ENCODE measurements at places on chromosomes 7 and 10. TPM values are rescaled to one million over a fixed set of nuclear protein-coding genes. Genes with fewer than 3 reads are reported as not detected.
A peak's percentile ranks its signal among the peaks of the same experiment; 100 is the strongest.

DNA sequence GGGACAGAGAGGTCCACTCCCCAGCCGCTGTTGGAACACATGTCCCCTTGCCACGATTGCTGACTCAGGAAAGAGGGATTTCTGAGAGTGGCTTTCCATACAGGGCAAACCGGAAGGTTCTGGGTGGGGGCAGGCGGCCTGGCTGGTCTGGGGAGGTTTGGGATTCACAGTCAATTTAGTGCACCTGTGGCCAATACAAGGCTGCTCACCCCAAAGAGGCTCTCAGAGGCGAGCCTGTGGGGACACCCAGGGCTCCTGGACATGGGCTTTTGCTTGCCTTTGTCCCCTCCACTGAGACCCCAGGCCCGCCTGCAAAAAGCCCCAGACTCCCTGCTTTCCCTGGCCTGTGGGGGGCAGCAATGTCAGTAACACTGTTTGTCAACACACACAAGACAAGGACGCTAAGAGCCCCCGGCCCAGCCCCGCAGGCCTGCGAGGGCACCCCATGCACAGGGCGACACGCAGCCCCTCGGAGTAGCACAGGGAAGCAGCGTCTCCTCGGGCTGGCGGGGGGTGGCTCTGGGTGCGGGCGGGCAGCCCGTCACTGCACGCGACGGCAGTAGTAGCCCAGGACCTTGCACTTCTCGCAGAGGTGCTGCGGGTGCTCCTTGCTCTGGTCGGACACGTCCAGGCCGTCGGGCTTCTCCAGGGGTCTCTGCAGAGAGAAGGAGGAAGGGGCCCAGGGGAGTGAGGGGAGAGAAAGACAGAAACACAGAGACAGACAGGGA is 38.7 kb downstream of the PPIF start:
- peak; percentile 36 for DNase-seq

DNA sequence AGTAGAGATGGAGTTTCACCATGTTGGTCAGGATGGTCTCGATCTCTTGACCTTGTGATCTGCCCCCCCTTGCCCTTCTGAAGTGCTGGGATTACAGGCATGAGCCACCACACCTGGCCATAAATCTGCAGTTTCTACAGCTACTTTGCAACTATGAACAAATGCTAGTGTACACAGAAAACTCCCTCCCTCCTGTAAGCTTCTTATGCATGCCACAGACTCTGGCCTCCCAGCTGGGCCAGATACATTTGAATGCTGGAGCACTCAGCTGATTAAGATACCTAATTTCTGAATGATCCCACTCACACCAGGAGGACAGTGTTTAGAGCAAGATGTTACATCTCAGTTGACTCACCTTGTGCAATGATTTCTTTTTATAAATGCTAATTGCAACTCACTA is 486.2 kb downstream of the KCNMA1 start:
- DNase-seq: no peak

DNA sequence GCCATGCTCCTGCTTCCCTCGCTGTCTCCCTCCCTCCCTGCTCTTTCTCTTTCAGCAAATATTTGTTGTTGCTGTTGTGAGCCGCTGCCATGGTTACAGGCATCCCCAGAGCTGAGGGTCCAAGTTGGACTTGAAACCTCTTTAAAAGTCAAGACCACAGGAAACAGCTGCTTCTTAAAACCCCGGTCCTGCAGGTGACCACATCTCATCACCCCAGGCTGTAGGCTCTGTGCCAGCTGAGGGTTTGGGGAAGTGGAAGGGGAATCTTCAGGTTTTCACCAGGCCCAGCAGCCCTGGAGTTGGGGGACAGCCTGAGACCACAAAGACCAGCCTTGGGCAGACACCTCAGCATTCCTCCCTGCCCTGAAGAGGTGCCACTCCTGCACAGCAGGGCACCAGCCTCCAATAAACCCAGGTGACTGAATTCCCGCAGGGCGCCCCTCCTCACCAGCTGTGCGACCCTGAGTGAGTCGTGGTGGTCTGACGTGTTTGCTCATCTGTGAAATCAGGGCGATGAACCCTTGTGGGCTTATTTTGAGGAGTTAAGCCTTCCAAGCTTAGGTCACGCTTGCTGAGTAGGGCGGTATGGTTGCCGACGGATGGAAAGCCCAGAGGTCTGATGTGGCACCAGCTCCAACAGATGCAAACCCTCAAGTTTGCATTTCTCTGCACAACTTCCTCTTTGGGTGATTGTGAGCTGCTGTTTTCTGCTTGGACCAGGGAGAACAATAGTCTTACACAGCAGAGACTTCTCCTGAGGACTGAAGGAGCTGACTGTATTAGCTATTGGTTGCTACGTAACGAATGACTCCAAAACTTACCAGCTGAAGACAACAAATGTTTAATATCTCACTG is 24.8 kb downstream of the NPTX2 start:
- DNase-seq: peak; percentile 51

GRCh38 chr7:32072397-32072796 is 2.2 kb upstream of the PDE1C start:
- DNase-seq: no peak

The GPR37 gene
- total RNA-seq: not detected

The RPA3 gene
- total RNA-seq: 21.5 TPM

The PAX4 gene
- 1.3 TPM for total RNA-seq

GRCh38 chr10:132376394-132376851 is 20.6 kb upstream of the PWWP2B start:
- DNase-seq: peak; percentile 20

The CCDC6 gene
- 48.5 TPM for total RNA-seq

DNA sequence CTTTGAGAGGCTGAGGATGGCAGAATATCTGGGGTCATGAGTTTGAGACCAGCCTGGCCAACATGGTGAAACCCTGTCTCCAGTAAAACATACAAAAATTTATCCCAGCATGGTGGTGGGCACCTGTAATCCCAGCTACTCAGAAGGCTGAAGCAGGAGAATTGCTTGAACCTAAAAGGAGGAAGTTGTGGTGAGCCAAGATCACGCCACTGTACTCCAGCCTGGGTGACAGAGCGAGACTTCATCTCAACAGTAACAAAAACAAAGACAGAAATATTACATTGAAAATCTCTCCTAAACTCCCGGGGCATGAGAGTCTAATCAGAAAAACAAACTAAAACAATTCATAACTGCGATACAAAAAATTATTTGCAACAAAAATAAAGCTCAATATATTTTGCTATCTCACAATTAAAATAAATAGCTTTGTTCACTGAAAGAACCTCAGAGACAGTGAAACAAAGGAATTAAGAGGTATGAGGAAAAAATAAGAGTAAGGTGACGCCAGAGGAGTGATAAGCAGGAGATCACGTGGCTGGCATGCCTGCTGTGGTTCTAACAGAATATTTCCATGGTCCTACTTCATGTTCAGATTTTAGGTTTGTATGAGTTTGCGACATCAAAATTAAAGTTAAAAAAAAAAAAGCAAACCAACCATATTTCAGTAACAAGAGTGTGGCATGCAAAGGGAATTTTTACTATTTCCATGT is 527.7 kb upstream of the POM121L12 start:
- no peak for DNase-seq

The MYH16 gene
- total RNA-seq: not detected

DNA sequence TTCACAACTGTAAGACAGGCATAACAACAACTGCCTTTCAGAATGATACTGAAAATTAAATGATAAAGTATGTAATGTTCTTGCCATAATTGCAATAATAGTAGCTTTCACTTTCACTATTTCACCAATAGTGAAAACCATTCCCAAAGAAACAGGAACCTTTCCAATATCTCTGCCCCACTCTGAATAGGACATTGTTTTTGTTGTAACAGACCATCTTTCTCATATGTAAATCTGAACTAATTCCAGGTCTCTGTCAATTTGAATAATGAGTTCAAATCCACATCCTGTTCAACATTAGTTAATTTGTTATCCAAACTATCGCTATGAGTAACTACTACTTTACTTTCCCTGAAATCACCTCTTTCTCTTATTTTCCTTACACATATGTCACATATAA is 148.0 kb downstream of the LRRN3 start:
- no peak for DNase-seq

DNA sequence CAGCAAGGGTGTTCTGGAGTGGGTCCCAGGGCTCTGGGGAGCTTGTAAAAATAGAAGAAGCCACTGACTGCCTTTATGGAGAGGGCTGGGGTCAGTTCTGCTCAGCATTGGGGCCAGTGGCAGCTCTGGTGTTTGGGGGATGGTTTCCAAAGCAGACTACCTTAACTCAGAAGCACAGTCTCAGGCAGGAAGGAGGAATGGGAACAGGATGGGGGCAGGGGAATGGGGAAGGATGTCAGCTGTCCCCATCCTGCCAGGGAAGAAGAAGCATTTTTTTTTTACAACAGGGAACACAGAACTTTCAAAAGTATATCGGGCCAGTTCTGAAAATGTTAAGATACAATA is 28.8 kb downstream of the TSPAN15 start:
- no peak for DNase-seq

- no peak for DNase-seq
These were observed 13.3 kb downstream of the KAT6B start for GRCh38 chr10:74839708-74840107.

- no peak for DNase-seq
These were observed 6.9 kb upstream of the OIT3 start for GRCh38 chr10:72886621-72887020.

The PDZD8 gene
- 64.6 TPM for total RNA-seq

The IQCE gene
- 30.0 TPM for total RNA-seq

GRCh38 chr7:88169717-88170320 is 50.0 kb downstream of the SRI start:
- no peak for DNase-seq

- no peak for DNase-seq
These were observed 50.6 kb upstream of the CYP2C18 start for GRCh38 chr10:94632954-94633353.

DNA sequence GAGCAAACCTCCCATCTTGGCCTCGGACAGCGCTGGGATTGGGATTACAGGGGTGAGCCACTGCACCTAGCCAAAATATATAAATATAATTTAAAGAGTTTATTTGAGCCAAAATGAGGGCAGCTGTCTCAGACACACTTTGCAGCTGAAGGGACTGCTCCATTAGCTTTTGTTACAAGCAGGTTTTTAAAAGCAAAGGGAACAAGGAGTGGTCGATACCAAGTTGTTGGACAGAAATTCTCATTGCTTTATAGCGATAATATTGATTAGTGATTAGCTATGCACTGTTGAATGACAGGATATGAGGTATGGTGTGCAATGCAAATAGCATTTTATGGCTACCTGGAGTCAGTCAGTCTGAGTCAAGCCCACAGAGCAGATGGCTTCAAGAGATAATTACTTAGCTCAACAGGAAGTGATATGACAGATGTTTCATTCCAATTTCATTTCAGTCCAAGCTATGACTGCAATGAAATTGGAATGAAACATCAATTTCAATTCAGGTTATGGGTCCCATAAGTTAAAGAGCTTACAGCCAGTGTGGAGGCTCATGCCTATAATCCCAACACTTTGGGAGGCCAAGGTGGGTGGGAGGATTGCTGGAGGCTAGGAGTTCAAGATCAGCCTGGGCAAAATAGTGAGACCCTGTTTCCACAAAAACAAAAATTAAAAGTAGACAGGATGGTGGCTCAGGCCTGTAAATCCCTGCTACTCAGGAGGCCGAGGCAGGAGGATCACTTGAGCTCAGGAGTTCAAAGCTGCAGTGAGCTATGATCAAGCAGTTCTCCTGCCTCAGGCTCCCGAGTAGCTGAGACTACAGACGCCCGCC is 23.1 kb downstream of the TYW1 start:
- no peak for DNase-seq

The OR6V1 gene
- total RNA-seq: not detected

DNA sequence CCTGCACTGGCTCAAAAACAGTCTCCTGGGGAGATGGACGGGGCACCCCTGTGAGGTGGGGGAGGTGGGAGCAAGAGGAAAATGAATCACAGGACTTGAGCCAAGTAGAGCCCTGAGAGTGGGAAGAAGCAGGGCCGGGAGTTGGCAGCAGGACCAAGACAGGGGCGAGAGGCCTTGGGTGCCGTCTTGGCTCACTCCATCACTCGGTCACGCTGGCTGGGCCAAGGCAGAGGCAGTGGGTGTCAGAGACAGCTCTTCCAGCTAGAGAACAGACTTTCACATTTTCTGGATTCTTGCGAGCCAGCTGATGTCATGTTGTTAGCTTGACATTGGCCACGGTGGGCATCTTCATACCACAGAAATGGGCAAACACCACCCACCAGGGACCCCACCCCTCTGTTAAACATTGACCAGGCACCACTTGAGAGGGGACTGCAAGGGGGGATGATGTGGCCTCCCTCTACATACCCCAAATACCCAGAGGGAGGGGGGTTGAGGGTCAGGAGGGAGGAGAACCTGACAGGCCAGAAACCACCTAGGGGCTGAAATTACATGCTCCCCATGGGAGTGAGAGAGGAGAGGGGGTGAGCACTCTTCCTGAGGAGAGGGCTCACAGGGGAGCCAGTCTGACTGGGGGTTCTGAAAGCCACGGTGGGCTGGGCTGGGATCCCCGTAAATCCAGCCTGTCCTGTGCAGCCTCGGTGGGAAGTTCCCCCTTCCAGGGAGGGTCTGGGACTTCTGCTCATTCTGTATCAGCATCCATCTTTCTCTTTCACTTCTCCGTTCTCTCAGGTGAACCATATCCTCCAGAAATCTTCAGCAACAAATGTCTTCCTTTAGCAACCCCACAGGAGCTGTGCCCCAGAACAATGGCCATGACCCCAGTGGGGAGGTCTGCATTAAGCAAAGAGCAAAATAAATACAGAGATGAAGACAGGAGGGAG is 19.6 kb downstream of the CAMK2B start:
- no peak for DNase-seq

- DNase-seq: no peak
These were observed 12.8 kb upstream of the CARD11 start for GRCh38 chr7:3056234-3057065.

- DNase-seq: no peak
These were observed 72.8 kb downstream of the CCNY start for GRCh38 chr10:35409094-35409582.

The C7orf57 gene
- total RNA-seq: not detected

GRCh38 chr10:49688920-49689319 is 9.5 kb downstream of the C10orf53 start:
- DNase-seq: no peak

The DLX5 gene
- not detected for total RNA-seq

DNA sequence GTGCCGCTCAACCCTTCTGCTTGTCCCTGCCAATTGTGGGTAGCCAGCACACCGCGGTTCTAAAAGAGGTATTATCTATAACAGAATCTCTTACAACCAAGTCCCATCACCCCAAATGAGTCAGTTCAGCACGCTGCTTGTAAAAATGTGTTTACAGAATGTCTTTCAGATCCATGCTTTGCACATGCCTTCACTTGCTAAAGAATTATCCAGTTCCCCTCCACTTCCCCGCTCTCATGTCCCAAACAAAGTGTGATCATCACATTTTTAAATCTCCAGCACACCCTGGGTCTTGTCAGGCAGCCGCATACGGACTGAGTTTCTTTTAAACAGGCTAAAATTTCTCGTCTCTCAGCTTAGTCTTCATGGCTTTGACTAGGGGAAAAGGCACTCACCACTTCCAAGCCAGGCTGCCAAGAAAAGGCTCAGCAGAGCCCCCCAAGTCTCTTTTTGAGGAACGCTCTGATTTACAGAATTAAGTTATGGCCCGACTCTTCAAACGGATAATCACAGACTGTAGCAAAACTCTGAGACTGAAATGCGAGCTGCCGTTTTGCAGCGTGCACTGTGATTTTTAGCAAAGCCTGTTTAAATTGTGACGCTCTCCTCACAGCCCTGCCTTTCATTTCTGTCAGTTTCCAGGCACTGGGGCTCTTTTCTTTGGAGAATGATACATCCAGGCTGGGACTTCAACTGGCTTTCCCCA is 29.8 kb upstream of the FGFR2 start:
- no peak for DNase-seq

- peak; percentile 55 for DNase-seq
These were observed 30.8 kb downstream of the SLC16A9 start for GRCh38 chr10:59678884-59679301.

GRCh38 chr10:62153191-62153590 is 115.5 kb downstream of the RTKN2 start:
- DNase-seq: no peak

Measured in Peyer's patch (tissue), 4 donors.